Activated CD8-positive, alpha-beta memory T cell treated with anti-CD3 and anti-CD28 coated beads for 48 hours (primary cell): ENCODE measurements at places on chromosomes 4 and X.

GRCh38 chr4:94175553-94176261, 32.0 kb upstream of the SMARCAD1 start:
- no peak for DNase-seq

DNA sequence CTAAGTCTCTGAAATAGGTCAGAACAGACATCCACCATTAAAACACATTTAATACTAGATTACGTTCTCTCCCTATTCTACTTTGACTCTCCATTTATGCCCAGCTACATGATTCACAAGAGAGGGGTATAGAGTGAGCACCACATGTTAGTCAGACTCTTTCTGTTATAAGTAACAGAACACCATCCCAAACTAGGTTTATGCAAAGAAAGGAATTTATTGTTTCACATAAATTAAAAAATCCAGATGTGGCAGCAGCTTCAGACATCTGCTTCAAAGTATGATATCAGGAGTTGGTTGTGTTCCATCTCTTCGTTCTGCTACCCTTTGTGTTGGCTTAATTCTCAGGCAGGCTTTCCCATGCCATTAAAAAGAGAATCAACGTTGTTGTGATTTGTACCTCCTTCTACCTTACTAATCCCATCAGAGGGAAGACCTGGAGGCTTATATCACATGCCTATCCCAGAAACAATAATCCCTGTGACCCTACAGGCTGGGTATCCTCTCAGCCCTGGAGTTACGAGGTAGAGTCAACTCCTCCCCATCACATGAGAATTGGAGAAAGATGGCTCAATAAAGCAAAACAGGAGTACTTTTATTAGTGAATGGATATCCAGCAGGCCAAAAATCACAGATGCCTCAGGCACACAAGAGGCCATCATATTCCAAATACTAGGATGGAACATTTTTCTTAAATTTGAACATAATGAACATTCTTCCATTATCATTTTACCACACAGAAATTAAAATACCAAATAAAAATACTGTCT, 163.2 kb downstream of the SLC7A11 start:
- no peak for DNase-seq

- no peak for DNase-seq
These were observed 16.9 kb upstream of the TMEM165 start for GRCh38 chr4:55378617-55379467.

DNA sequence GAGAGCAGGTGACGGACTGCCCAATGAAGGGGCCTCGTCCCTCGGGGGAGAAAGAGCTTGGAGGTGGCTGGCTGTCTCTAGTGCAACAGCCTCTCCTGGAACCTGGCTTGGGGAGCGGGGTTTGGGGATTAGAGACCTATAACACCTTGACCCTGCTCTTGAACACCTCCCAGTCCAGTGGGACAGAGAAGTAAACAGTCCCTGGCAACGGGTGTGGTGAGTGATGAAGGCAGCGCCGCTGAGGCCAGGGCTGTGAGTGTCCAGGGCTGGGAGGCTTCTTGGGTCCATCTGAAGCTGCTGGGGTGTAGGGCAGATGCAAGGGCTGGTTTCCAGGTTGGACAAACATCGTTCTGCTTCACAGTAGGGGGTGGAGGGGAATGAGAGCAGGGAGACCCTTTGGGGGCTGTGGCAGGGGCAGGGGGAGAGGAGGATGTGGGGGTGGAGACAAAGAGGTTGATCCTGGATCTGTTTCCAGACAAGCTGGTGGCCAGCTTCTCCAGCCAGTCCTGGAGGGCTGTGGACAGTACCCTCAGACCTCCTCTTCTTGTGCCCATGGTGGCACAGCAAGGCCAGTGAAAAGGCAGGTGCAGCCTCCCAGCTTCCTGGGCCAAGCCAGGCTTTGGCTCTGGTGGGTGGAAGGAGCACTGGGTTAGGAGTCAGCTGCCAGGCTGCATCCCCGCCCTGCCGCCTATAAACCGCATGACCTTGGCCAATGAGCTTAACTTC, 3.8 kb downstream of the NSG1 start:
- no peak for DNase-seq

- DNase-seq = no peak
These were observed 542 bp downstream of the RNF150 start for GRCh38 chr4:141132709-141133145.

DNA sequence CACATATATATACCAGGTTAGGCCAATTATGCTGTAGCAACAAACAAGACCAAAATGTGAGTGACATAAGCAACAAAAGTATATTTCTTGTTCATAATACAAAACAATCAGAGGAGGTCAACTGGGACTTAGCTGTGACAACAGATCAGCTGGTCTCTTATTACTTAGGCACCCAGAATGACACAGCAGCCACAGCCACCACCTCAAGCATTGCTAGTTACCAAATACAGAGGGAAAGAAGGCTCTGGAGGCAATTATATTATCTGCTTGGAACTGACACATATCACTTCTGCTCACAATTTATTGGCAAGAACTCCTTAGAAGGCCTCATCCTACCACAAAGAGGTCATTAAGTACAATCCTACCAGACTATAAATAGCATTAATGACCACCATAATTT, 15.2 kb downstream of the ATOH1 start:
- DNase-seq = no peak

- DNase-seq = no peak
These were observed 10.4 kb downstream of the SLC9B1 start for GRCh38 chr4:103008875-103009729.

- DNase-seq = no peak
These were observed 682.6 kb upstream of the GNPDA2 start for GRCh38 chr4:45408996-45409395.

GRCh38 chr4:15910155-15910940, 28.2 kb downstream of the FGFBP1 start:
- no peak for DNase-seq

DNA sequence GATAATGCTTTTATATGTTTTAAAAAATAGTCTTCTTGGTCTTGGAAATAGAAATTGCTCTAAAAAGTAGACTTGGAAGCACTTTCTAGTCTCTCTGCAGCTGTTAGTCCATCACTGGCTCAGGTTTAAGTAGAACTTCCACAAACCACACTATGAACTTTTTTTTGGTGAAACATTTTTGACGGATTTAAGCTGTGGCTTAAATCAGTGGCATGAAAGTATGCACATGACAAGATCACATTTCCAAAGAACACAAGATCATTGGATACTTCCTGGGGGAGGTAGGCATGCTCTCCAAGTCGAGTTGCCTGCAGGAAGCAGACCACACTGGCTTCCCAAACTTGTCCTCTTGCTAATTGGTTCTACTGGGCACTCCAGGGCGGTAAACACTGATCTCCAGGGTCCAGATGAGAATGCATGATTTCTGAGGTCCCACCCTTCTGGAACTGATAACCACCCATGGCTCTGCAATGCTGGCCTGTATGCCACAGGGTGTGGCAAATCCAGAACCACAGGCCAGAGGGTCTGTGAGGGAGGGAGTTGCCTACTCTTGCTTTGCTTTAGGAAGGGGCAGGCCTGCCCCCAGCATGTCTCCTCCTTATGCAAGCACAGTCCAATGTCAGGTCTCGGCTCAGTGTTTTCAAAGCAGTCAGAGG, 331.9 kb upstream of the SFRP2 start:
- no peak for DNase-seq

DNA sequence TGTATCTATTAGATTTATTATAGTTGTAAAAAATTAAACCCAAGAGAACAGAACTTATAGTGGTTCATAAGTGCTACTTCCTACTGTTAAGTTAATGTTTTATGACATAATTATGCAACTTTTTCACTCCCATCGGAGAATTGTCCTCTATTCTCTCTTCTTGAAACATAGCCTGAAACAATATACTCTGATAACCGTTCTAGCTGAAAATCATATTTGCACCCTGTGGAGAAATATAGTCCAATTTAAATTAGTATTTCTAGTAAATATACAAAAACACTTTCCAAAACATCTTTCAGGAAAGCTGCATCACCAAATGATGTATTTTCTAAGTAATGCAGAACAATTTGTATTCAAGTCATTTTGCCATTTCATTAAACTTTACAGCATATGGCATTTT, 586.4 kb downstream of the PRR32 start:
- no peak for DNase-seq

- no peak for DNase-seq
These were observed 6.5 kb downstream of the PLCXD1 start for GRCh38 chrX:287670-288069.

DNA sequence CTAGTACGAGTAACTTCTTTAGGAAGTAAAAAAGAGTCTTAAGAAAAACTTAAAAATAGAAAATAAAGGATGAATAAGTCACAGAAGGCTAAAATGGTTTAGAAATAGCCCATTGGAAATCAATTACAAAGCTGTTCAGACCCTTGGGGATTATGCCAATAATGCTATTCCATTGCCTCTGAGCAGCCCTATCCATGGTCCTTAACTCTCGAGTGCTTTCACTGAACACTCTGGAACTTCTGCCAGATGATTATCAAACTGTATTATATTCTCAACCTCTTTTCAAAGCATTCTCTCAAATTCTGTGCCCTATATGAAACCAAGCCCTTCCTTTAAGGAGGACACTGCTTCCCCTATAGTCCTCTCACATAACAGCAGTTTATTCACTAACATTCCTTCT, 17.0 kb downstream of the SLC9B1 start:
- DNase-seq = no peak

DNA sequence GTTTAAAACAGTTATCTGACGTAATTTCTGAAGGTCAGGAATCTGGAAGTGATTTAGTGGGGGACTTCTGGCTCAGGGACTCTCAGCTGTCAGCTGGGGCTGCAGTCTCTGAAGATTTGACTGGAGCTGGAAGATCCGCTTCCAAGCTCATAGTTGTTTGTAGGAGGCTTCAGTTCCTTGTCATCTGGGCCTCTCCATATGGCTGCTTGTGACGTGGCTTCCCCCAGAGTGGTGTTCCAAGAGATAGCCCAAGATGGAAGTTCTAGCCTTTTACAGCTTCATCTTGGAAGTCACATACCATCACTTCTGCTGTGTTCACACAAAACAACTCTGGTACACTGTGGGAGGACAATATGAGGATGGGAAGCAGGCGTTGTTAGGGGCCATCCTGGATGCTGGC, 2.1 kb downstream of the MPC1L start:
- DNase-seq = no peak

- no peak for DNase-seq
These were observed 1.6 kb downstream of the MID2 start for GRCh38 chrX:107827030-107827831.

GRCh38 chrX:49037883-49038475, 5.2 kb downstream of the TFE3 start:
- DNase-seq = no peak

DNA sequence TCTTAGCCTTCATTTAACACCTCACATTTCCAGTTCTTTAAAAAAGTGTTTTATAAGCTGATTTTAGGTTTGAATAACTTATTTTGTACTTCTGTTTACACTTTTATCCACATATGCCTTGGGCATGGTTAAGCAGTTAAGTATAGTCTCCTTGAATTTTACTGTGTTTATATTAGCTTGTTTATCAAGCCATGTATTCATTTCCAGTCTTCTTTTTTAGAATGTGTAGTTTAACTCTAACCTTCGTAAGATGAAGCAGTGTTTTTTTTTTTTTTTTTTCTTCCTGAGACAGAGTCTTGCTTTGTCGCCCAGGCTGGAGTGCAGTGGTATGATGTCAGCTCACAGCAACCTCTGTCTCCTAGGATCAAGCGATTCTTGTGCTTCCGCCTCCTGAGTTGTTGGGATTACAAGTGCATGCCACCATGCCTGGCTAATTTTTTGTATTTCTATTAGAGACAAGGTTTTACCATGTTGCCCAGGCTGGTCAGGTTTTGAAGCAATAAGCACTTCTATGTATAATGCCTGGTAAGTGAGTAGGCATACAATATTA, 42.5 kb downstream of the BMP2K start:
- no peak for DNase-seq

DNA sequence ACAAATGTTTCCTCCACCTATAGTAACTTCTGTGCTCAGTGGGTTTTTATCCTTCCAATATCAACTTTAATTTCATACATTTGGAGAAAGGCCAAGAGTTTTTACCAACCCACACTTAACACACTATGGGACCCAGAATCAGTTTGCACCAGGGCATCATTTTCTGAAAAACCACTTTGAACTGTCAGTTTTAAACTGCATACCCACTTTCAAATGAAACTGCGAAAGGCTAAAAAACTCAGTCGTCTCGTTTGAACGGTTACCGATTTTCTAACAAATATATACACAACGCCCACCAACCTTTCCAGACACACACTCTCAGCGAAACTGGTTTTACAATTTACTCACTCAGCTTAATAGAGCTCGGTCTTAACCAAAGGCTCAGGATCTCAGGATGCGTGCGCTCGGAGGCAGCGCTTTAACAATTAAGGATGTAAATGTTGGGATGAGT, 376 bp downstream of the ABCG2 start:
- DNase-seq = no peak

DNA sequence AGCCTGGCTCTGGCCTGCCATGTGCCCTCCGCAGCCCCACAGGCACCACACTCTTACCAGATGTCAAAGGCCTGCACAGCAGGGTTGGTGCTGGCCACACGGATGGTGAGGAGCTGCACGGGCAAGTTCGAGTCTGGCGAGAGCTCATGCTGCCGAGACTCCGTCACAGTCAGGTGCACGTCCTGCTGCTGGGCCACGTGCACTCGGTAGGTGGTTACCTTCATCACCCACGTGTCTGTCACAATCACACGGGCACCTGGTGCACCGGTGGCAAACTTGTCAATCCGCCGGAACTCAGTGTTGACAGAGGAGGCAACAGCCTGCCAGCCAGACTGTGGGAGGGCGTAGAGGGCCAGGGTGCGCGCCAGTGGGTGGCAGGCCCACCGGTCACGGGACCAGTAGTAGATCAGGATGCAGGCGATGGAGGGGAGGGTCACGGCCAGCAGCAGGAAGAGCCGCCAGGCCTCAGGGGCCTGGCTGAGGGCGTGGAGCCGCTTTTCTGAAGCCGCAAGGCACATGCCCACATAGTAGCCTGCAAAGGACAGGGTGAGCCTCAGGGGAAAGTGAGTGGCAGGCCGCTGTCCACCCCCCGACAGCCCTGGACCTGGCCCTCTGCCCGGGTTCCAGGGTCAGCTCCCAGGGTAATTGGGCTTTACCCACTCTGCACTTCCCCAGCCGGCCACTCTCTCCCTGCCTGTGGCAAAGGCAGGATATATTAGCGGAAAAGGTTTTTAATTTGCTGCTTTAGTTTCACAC, 2.9 kb downstream of the TMEM129 start:
- DNase-seq = no peak
